CD4-positive, alpha-beta T cell treated with Interleukin-15 for 4 hours (primary cell): ENCODE measurements at places on chromosomes 2 and 18.

GRCh38 chr2:108586116-108586515 lies 51.8 kb downstream of the LIMS1 start:
- DNase-seq, result no peak

- DNase-seq, result no peak
These were observed 2.8 kb downstream of the TRPM8 start for GRCh38 chr2:233919938-233920337.

GRCh38 chr2:127453392-127454171 lies 35.4 kb downstream of the PROC start:
- DNase-seq, result no peak

DNA sequence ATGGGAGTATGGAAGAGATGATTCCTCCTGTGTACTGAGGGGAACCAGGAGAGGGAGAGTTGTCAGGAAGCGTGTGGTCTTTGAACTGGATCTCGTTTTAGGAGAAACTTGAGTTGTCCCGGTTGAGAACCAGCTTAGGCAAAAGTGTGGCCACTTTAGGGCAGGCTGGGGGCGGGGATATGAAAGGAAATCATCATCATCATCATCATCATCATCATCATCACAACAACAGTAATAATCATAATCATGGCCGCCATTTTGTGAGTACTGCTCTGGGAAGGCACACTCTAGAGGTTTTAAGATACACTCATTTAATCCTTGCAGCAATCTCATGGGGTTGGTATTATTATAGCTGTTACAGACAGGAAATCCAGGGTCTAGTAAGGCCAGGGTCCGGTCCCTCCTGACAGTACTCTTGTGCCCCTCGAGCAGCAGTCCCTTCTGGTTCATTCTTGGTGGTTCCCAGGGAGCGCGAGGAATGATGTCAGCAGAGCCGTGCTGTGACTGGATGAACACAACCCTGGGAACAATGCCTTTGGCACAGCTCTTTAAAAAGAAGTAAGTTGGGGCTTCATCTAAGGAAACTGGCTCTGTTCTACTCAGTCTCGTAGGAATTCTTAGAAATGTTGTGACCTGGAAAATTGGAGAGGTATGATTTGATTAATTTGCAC lies 33.8 kb downstream of the PARD3B start:
- no peak for DNase-seq

- no peak for DNase-seq
These were observed 30.9 kb downstream of the METTL21A start for GRCh38 chr2:207594264-207594663.

DNA sequence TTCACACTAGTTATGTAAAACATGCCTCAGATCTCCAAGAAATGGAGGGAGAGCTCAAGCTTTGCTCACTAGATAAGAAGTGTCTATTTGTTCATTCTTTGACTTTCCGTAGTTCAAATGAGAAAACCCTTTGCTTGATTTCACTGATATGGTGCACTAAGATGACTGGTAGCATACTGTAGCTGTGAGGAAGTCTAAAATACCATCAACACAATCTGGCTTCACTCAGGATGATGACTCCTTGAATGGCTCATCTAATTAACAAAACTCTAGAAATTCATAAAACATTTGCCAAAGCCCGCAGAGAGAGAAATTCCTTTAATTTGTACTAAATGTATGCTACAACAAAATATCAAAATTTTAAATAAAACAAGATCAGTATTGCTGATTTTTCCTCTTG lies 152.8 kb upstream of the STK17B start:
- no peak for DNase-seq

DNA sequence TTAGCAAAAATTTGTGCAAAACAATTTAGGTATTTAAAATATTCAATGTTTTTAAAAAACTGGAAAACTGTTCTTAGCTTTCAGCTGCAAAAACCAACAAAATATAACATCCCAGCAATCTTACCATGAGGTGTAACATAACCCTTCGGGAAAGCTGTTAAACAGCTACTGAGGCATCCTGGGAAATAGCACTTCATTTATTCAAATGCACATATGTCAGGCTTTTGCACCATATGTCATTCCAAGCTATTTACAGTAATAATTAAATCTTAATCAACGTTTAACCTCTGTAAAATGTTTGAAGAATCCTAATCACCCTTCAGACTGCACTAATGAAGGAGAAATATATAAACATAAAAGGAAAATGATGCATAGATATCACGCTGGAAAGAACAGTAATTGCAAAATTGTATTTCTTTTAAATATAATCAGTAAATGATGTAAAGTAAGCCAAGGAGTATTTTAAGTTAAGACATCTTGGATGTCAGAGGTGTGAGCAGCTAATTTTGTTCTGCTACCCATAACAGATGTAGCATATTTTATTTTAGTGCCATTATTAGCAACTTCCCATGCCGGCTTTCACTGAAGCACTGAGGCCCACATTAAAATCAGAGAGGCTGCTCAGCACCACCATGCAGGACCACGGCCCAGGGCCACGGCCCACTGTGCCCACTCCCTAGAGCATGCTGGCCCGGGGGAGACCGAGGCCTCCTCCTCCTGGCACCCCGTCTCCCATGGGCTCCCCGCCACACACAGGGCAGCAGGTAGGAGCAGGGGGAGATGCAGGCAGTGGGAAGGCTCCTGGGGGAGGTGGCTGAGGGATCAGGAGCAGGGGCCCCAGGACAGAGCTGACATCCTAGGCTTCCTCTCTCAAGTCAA lies 30.9 kb downstream of the EMX1 start:
- no peak for DNase-seq

DNA sequence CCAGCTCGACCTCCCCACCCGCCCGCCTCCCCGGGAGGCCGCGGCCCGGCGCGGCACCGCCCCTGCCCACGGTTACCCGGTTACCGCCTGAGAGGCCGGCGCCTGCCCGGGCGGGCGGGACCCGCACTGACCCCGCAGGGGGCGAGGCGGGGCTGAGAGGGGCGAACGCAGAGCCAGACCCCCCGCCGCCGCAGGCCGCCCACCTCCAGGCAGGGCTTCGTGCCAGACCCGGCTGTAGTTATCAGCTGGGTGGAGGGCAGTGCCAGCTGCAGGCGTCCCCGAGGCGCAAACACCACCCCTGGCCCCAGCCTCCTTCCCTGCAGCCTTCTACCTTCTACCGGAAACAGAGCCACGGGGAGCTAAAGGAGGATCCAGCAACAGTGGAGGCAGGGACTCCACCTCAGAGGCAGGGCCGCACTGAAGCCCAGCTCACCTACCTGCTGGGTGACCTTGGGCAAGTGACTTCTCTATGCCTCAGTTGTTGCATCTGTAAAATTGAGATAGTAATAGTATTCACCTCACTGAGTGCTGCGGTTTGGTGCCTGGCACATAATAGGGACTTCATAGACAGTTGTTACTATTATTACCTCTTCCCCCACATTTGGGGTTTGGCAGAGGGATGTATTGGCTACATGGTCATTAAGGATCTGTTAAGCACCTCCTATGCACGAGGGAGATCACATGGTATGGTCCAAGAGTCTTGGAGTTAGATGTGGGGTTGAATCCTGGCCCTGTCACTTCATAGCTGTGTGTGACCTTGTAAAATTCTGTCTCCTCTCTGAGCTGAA lies 231.6 kb upstream of the SMAD2 start:
- DNase-seq, result no peak

DNA sequence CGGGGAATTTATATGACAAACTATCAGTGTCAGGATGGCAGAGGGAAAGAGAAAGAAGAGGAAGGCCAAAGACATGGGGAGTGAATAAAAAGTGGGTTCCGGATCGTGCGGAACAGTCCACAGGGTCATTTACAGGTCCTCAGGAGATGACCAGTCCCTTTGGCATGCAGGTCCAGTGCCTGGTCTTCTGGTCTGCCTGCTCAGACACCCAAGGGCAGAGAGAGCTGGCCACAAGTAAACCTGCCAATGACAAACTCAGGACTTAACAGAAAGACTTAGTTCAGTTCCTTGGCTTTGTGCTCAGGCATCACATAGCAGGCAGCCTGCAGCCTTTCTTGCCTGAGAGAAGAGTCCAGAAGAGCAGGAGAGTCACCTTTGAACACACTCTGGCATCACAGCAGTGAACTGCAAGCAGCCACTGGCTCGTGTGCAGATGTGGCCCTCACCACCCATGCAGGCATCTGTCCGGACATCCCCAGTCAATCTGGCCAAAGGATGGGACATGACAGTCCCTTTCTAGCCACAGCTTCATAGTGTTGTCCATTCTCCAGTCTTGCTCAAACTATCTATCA lies 14.0 kb downstream of the TMEM127 start:
- DNase-seq, result no peak

GRCh38 chr2:162038725-162039124 lies 35.3 kb downstream of the DPP4 start:
- no peak for DNase-seq

DNA sequence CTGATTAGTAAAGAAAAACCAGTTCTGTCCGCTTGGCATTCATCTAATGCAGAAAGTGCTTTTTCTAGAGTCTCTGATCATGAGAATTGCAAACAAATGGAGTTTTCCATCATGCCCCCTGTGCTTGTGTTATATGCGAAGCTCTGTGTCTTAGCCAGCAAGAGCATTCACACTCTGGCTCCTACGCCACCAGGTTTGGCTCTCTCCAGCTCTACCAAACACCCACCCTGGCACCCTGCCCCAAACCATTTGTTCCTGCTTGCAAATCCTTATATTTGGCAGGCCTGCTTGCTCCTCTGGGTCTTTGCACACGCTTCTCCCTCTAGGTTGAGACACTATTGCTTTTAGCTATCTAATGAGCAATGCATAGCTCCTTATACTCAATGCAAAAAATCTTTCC lies 204.1 kb upstream of the CYRIA start:
- no peak for DNase-seq

GRCh38 chr2:3587432-3587831 lies 7.5 kb upstream of the COLEC11 start:
- no peak for DNase-seq

GRCh38 chr2:160973991-160974390 lies 186.2 kb upstream of the TANK start:
- no peak for DNase-seq

DNA sequence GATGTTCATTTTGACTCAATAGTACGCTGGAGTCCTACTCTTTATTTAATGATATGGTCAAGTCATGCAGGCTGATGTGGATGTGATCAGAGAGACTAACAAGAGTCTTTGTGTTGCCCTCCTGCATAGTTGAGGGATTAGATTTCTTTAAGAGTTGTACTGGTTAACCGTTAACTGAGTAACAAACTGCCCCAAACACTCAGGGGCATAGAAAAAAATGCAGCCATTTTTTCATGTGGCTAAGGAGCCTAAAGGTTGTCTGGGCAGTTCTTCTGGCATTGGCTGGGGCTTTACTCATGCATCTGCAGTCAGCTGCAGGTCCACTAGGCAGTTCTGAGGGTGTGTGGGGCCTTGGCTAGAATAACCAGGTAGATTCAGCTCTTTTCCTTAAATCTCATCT lies 32.5 kb downstream of the DOCK10 start:
- DNase-seq, result no peak

- DNase-seq, result no peak
These were observed 38.2 kb downstream of the ACVR1 start for GRCh38 chr2:157837851-157838441.
